ENCODE measurements at places on chromosomes 1 and 21.

DNA sequence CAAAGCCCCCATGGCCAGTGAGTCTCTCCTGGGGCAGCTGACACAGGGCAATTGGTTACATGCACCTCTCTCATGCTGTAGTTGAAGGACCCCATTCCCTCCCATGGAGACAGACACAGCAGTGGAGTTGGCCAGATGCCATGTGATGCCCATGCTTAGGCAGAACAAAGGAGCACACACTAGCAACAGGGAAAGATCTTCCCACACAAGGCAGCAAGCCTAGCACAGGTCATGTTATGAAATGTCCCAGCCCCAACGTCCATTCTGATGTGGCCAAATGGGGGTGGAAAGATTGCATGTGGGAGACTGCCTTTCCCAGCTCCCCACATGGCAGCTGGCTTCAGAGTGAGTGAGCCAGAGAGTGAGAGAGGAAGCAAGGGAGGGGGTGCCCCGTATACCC, 34.5 kb downstream of the AADACL4 start:
- DNase-seq = no peak

DNA sequence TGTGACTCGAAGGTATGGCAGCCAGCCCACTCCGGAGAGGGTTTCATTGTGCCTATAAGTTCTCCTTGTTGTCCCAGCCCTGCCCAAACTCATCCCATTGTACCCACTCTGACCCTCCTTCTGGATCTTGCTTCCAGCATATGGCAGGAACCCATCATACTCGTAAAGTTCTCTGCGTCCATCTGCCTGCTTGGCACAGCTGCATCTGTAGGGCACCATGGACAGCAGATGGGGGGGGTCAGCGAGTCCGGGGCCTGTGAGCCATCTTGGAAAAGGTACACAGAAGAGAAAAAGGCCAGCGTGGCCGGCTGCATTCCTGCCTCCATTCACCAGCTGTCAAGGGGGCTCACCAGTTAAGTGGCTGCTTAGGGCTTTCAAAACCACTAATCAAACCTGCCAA, 94.9 kb upstream of the IGSF21 start:
- DNase-seq = no peak

DNA sequence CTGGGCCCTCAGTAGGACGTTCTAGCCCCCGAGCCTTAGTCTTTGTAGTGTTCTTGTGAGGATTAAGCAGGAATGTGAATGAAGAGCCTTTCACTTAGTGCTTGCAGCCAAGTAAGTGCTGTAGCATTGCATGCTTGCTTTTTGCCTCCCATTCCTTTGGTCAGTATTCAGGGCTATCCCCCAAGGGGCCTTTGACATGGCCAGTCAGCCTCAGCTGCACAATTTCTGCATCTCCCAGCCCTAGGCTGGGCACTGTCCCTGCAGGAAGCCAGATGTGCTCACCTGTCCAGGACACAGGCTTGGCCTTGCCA, 30.5 kb downstream of the SOX13 start:
- no peak for DNase-seq

DNA sequence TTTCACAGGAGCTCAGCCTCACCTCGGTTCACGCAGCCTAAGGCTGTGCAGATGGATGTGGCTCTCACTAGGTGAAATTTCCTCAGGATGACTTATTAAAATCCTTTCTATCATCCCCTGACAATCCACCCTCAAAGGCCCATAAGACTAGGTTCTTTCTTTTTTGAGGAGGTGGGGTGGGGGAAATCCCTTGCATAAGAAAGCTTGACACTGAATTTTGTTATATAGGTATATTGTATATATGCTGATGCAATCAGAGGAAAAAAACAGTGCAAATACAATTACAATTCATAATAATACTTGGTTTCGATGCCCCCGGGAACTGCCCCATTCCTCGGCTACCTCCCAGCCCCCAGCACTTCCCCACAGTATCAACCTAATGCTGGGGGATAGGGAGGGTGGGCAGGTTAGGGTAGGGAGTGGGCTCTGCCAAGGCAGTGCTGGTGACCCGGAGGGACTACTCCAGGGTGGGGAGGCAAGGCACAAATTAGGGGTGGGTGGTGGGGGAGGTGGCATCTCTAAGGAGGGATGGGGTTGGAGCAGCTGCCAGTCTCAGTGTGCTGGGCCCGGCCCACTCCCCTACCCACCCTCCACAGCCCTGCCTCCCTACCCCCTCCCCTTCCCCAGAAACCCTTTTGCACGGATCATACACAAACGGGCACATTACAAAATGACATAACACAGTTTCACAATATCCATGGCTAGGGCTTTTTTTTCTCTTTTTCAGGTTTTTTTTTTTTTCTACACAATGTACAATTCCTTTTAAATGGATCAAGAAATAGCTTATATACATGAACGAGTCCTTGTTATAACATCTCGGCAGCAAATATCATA, 30.9 kb downstream of the SLC27A3 start:
- DNase-seq = no peak

GRCh38 chr1:209651138-209651587, 1.1 kb downstream of the LAMB3 start:
- no peak for DNase-seq

- no peak for DNase-seq
Observed at GRCh38 chr1:214990619-214991018, 91.9 kb upstream of the KCNK2 start.

GRCh38 chr1:98315309-98315708, 346.2 kb upstream of the SNX7 start:
- no peak for DNase-seq

- peak; percentile 72 for DNase-seq
Observed at GRCh38 chr1:32107742-32108661, at the start of gene KPNA6. TSS of gene KPNA6 (plus strand) at chr1:32108056. CDS start at chr1:32108131, 75 bp downstream.

GRCh38 chr1:59564192-59564891, 250.4 kb upstream of the HOOK1 start:
- no peak for DNase-seq

GRCh38 chr1:231691618-231692259, 65.1 kb downstream of the DISC1 start:
- DNase-seq = no peak

DNA sequence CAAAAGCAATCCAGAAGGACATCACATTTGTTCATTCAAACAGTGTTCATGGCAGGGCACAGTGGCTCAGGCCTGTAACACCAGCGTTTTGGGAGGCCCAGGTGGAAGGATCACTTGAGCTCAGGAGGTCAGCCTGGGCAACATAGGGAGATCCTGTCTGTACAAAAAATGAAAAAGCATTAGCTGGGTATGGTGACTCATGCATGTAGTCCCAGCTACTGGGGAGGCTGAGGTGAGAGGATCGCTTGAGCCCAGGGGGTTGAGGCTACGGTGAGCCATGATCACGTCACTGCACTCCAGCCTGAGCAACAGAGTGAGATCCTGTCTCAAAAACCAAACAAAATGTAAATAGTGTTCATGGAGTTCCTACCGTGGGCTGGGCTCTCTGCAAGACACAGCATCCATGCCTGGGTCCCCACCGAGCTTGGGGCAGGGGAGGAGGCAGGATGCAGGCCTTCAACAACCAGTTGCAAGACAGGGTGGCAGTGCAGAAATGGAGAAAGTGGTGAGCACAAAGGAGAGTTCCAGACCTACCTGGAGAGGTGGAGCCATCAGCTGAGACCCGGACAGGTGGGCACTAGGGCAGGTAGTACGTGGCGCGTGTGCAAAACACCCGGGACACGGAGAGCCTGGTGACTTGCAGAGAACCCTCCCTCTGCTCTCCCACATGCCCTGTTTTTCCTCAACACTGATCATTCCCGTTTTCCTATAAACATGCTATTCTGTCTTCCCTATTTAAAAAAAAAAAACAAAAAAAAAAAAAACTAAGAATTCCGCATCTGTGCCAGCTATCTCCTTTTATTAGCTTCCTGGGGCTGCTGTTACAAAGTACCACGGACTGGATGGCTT, 138.9 kb downstream of the TOMM20 start:
- no peak for DNase-seq

DNA sequence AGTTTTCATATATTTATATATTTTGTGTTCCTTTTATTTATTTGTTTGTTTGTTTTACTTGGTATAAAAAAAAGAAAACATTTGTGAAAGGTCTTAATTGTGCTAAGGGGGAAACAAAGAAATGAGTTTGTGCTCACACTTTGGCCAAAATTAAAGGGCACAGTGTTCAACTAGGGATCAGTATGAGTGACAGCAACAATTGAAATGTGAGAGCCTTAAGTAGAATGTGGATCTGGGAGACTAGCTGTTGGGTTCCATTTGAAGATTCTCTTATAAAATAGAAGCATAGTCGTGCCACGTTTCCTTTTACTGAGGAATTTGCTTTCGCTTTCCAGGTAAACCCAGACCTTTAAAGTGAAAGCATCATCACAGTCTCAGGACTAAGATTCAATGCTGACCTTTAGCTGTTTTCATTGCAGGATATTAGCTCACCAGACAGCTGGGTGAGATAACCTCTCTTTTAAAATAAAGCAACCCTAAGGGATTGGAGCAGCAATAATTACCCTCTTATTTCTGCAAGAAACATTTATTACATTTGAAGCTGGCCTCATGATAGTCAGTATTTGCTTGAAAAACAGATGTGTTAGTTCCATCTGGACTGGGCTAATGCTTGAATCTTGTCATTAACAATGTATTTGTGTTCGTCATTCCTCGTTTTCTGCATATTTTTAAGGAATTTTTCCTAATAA, 37.1 kb upstream of the CD55 start:
- DNase-seq = no peak

- DNase-seq = no peak
Observed at GRCh38 chr1:10932088-10932487, 80.4 kb upstream of the TARDBP start.

- no peak for DNase-seq
Observed at GRCh38 chr1:100700586-100700985, 19.0 kb upstream of the VCAM1 start.

DNA sequence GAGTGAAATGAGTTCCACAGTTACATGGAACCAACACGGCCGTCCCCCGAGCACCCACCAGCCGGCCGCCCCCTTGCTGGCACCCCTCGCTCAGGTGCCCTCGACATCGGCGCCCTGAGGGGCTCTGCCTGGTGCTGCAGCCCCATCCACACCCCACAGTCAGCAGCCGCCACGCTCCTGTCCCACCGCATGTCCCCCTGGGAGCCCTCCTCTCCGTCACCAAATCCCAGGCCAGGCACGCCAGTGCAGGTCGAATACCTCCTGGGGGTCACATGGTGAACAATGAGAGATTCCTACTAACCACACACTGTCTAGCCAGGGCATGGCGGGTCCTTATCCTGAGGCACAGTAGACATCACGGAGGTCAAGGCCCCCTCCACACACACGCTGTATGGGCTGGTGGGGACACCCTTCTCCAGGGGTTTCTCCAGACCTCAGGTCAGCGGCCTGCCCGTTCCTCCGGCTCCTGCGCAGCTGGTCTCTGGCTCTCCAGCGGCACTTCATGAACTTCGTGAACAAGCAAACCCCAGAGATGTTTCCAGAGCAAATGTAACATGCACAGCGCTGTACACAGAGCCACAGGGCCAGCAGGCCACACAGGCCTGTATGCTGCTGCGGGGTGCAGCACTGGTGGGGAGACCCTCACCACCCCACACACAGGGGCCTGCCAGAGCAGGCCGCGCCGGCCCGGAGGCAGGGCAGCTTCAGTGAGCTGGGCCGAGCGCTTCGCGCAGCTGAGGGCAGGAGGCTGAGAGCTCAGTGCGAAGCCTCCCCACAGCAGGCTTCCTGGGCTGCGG, 21.8 kb downstream of the POFUT2 start:
- no peak for DNase-seq

DNA sequence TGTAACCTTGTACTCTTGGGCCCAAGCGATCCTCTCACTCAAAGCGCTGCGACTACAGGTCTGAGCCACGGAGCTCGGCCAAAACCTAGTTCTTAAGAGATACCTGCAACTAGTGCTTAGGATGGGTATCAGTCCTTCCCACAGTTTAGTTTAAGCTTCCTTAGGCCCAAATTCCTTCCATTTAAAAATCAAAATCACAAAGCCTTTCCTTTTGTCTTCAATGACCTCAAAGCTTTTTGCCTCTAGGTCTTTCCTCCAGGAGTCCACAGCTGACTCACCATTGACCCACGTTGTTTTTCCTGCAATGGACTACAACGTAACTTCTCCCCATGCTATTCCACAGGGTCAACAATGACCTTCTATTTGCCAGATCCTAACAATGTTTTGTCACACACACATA, 64.0 kb downstream of the APP start:
- no peak for DNase-seq

GRCh38 chr1:237032029-237032428, 10.0 kb upstream of the RYR2 start:
- no peak for DNase-seq

DNA sequence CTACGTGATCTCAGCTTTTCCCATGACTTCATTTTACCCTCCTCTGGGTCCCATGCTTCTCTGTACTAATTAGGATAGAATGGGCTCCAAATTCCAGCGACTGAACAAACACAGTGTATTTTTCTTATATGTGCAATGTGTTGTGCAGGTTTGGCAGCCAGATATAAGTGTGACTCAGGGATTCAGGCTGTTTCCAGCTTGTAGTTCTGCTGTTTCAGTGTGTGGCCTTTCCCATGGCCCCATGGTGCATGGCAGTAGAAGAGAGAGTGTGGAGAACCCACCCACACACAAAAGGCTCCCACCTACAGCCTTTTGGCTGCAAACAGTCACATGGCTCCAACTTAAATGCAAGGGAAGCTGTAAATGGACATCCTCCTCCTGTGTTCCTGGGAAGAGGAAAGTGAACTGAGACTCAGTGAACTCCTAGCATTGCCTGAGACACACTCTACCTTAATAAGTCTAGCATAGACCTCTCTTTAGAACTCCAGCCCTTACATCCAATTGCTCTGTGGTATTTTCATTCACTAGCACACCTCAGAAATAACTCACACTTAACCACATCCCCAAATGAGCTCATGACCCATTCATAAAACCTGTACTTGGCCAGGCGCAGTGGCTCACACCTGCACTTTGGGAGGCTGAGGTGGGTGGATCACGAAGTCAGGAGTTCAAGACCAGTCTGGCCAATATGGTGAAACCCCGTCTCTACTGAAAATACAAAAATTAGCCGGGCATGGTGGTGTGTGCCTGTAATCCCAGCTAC, 58.7 kb downstream of the KIAA0040 start:
- DNase-seq = no peak

GRCh38 chr1:46764402-46764801, 34.4 kb upstream of the CYP4B1 start:
- DNase-seq = no peak

DNA sequence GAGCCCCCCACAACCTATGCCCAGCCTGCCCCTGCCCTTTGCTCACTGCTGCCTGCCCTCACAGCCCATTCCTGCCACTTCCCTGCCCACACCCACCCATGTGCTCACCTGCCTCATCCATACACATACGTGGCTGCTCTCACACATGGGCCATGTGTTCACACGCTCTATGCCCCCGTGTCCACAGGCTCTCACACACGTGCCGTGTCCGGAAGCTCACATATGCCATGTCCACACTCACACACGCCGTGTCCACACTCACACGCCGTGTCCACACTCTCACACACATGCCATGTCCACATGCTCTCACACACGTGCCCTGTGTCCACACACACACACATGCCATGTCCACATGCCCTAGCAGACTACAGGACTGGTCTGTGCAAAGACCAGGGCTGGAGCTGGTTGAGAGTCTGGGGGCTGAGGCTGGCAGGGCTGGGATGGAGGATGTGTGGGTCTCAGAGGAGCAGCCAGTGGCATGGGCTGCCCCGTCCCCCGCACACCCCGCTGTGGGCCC, 583 bp upstream of the RNF223 start:
- no peak for DNase-seq

- no peak for DNase-seq
Observed at GRCh38 chr1:212667223-212668139, 32.2 kb downstream of the BATF3 start.

- DNase-seq = no peak
Observed at GRCh38 chr1:112788561-112788960, 73.4 kb upstream of the PPM1J start.

GRCh38 chr1:190205713-190206112, 272.0 kb downstream of the BRINP3 start:
- DNase-seq = no peak
